ENCODE measurements at places on chromosomes 7 and 10.

- DNase-seq = no peak
Observed at GRCh38 chr10:127322286-127322685, 125.9 kb upstream of the INSYN2A start.

DNA sequence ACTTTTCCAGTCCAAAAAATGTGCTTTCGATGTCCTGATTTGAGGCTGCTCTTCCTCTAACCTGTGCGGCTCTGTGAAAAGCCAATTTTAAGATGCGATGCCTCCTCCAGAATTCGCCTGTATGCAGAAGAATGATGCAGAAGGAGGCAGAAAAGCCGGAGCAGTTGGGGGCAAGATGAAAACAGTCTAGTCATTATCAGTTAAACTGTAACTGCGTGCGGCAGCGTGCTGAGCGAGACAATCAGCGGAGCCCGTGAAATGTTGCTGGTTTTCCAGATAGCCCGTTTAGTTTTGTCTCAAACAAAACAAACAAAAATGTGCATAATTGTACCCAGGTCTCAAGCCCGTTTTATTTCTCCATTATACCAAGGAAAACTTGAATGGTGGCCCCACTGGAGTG lies 137.0 kb upstream of the FGFR2 start:
- DNase-seq = no peak

- DNase-seq = no peak
Observed at GRCh38 chr10:71835671-71836595, 15.1 kb downstream of the PSAP start.

- DNase-seq = no peak
Observed at GRCh38 chr10:77671594-77672252, 34.1 kb upstream of the KCNMA1 start.

GRCh38 chr7:28984631-28985030 lies 26.5 kb upstream of the TRIL start:
- DNase-seq = peak; percentile 23

GRCh38 chr7:37230221-37230620 lies 218.4 kb downstream of the ELMO1 start:
- no peak for DNase-seq

- DNase-seq = no peak
Observed at GRCh38 chr7:126657137-126657536, 595.6 kb downstream of the GRM8 start.

DNA sequence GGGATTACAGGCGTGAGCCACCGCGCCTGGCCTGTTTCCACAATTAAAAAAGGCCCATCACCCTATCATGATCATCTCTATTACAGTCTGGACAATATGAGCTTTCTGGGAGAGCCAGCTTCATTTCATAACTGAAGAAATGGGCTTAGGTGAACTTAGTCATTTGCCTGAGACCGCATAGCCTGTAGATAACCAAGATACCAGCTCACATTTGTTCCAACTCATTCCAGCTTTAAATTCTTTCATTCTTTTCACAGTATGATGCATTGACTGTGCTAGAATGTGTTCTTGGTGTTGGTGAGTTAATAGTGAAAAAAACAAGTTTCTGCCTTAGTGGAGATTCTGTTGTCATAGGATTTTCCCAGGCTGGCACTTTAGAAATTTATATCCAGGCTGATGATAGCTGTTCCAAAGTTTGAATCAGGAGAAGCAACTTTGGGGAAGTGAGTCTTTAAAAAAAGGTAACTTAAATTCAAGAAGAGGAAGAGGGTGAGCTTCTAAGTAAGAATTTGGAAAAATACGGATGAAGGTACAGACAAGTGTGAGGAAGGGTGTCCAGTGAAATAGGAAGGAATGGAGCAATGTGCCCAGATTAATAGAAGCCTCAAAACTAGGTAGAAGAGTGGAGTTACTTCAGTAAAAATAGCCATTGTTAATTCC lies 2.1 kb upstream of the H2AZ2 start:
- DNase-seq = no peak

- DNase-seq = no peak
Observed at GRCh38 chr7:69963393-69963792, 365.1 kb downstream of the AUTS2 start.

DNA sequence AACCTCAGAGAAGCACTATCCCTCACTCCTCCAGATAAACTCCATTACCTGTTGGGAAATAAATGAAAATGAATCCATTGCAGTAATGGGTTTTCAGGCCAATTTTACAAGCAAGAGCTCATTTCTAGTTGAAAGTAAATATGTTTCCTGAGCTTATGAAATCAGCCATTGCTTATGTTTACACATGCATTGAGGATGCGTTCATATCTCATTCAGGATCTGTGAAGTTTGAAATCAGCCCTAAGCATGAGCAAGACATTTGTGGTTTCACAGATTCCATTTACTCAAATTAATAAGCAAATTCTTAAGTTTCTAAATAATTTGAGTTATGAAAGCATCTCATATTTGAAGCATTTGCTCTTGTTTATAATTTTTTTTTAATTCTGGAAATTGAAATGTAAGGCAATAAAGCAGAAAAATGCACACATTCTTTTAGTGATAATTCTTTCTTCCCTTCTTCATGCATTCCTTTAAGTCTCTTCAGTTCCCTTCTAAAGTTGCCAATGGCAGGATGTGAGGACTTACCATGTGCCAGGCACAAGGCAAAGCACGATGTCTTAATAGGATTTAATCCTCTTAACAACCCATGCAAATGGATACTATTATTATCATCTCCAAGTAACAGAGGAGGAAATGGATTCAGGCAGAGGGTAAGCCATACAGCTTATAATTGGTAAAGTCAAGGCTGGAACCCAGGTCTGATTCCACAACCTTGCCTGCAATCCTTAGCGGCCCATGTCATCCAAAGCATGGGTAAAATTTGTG lies 35.0 kb upstream of the CTTNBP2 start:
- DNase-seq = no peak

- no peak for DNase-seq
Observed at GRCh38 chr7:19327018-19327417, 181.8 kb upstream of the FERD3L start.

DNA sequence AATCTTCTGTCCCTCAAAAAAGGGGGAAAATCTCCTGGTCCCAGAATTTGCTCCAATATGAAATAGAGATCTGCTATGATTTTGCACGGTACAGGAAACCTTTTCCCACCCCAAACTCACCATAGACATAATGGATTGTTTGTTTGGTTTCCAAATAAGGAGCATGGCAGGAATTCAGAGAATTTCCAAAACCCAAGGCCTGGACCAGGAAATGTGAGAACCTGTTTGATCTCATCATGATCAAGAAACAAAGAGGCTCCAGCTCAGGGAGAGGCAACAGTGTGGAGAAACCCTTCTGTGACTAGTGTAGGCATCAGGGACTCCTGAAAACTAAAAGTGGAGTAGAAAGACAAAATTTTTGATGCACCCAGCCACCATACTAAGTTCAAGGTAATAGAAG lies 1548.1 kb upstream of the LRRTM3 start:
- no peak for DNase-seq

- peak; percentile 39 for DNase-seq
Observed at GRCh38 chr7:19747740-19748339, 25.6 kb downstream of the TMEM196 start.

DNA sequence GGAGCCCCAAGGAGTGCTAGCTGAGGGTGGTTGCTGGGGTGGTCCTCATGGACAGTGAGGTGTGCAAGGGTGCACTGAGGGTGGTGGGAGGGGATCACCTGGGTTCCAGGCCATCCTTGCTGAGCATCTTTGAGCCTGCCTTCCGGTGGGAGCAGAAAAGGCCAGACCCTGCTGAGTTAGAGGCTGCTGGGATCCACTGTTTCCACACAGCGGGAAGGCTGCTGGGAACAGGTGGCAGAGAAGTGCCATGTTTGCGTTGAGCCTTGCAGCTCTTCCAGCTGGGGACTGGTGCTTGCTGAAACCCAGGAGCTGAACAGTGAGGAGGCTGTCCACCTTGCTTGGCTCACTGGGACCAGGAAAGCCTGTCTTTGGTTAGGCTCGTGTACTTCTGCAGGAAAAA lies 34.9 kb downstream of the PRF1 start:
- DNase-seq = no peak

DNA sequence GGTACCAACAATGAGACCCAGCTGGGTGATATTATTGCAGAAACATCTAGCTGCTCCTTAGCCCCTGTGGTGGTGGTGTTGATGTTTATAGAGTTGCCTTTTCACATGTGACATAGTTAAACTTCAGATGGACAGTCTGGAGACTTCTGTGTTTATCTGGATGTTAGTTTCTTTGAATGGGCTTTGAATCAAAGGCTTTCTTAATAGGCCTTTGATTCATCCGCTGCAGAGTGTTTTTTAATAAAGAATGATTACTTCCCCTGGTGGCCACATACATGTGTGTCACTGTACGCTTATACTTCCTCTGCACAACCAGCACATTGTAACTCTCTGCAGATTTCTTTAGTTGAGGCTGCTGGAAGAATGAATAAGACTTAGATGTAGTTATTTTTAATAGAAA lies 221.0 kb downstream of the DYNC1I1 start:
- no peak for DNase-seq

GRCh38 chr7:83524277-83525075 lies 124.5 kb downstream of the SEMA3E start:
- DNase-seq = no peak

DNA sequence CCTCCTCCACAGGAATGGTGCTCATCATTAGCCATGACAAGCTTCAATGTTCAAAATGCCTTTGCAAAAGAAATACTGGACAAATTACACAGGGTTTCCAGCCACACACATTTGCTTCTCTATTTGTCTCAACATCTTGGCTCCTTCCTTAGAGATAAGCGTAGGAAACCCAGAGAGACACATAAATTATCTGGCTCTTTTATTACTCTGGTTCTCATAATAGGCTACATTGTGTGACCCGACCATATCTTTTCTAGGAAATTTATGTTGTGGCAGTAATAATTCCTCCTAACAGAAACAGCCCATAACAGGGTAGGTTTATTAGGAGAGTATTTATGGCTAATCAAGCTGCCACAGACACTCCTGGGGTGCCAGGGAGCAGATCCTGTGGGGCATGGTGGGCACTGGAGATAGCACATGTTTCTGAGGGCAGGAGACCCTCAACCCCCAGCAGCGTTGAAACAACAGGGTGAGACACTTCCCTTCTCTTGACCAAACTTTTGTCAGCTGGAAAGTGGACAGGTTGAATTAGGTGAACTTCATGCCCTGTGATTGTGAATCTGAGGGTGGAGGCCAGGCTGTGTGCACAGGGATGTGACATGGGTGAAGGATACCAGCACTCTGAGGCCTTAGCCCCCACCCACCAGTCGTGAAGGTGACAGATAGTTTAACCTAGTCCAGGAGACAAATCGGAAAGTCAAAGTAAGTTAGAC lies 295.9 kb upstream of the ZNF32 start:
- no peak for DNase-seq

- no peak for DNase-seq
Observed at GRCh38 chr10:87705339-87705738, 45.7 kb downstream of the PAPSS2 start.

GRCh38 chr7:99190359-99191009 lies 17.4 kb downstream of the KPNA7 start:
- no peak for DNase-seq

GRCh38 chr10:16606923-16607322 lies 85.2 kb upstream of the C1QL3 start:
- no peak for DNase-seq

DNA sequence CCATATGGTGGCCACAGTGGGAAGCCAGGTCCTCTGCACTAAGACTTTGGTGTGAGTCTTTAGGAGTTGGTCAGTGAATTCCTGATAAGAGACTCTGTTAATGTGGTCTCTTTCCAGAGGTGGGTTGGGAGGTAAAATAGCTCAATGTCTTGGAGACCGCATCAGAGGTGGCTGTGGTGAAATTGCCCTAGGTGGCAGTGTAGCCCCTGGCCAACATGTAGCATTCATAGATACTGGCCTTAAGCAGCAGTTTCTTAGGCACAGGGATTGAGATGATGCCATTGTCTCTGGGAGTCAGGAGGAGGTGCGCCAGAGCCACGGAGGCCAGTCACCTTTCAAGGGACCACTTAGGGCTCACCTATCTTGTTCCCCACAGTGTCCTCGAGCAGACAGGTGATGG lies 202.8 kb downstream of the CREB5 start:
- peak; percentile 16 for DNase-seq

- DNase-seq = no peak
Observed at GRCh38 chr10:89078724-89079672, 88.4 kb downstream of the FAS start.

GRCh38 chr10:87721781-87722180 lies 62.1 kb downstream of the PAPSS2 start:
- DNase-seq = no peak

- no peak for DNase-seq
Observed at GRCh38 chr10:16820018-16820417, 2.8 kb upstream of the RSU1 start.

GRCh38 chr7:45993621-45994020 lies 72.5 kb upstream of the IGFBP3 start:
- DNase-seq = no peak

GRCh38 chr10:46220187-46220586 lies 66.6 kb upstream of the ANTXRL start:
- DNase-seq = no peak

DNA sequence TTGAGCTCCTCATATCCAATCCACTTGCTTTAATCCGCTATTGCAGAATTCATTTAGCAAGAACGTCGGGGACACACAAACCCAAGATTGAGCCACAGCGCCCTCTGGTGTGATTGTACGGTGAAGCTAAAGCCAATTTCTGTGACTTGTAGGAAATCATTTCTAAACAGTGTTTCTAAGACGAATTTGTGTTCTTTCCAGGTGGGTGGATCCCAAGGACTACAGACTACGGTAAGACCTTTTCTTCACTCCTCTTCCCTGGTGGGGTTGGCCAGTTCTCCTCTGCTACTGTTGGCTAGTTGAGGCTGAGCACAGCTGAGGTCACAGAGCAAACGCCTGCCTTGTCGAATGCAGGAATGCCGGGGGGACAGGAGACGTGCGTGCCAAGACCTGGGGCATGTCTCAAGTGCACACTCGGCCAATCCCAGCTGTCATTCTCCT lies 5.2 kb downstream of the DMBT1 start:
- DNase-seq = peak; percentile 69

GRCh38 chr10:31322647-31323046 lies 3.6 kb downstream of the ZEB1 start:
- no peak for DNase-seq

- peak; percentile 75 for DNase-seq
Observed at GRCh38 chr10:98041352-98042043, 11.1 kb upstream of the CRTAC1 start.

GRCh38 chr7:12217311-12217710 lies 6.2 kb downstream of the TMEM106B start:
- DNase-seq = no peak

All from HEK293T (cell line).